RCC 7860 (cell line): ENCODE measurements at places on chromosomes 7 and 10.

DNA sequence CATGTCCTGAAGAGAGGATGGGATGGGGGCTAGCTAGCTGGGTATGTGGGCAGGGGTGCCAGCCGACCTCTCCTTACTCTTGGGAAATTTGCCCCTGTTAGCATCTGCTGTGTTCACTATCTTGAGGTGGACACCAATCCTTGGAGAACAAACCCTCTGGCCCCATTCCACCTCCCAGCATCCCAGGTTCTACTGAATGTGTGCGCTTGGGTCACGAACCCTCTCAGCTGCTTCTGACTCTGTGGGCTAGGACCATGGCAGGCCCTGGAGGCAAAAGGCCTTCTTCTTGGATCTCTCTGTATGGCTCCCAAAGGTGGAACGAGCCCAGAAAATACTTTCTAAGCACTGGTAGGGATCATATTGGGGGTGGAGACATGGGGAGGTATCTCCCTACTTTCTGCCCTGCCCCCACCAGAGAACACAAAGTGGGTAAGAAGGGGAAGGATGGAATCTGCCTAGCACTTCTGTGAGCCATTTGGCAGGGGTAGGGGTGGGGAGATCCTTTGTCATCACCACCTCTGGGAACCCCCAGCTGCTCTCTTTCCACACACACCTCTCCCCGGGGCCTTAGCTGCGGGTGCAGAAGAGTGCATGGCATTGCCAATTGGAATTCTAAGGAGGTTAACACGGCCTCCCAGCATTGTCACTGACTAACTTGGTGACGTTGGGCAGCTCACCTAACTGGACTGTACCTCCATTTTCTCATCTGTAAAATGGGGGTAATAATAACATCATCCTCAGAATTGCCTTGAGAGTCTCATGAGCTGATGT, 7.7 kb downstream of the UNC5B start:
- no peak for DNase-seq

DNA sequence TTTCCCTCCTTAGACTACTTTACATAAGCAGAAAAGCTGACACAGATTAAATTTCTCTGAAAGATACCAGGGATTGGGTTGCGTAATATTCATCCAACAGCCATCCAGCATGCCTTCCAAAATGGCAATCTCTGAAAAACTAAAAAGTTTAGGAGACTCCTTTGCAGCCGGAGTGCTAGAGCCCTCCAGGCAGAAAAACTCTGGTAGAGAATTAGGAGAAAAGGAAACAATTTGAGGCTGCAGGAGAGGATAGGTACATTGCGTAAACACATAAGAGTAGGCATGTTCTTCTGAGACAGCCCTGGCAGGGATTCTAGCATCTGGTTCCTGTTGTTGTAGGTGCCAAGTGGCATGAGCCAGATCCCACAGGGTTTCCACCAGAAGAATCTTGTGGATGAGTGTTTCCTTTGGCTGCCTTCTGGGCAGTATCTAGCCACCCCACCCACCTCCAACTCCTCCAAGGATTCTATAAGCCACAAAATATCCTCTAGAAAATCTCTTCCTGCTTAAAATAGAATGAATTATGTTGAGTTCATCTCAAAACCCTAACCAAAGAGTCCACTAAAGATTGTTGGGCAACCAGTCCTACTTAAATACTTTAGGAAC, 402.4 kb downstream of the HGF start:
- no peak for DNase-seq

DNA sequence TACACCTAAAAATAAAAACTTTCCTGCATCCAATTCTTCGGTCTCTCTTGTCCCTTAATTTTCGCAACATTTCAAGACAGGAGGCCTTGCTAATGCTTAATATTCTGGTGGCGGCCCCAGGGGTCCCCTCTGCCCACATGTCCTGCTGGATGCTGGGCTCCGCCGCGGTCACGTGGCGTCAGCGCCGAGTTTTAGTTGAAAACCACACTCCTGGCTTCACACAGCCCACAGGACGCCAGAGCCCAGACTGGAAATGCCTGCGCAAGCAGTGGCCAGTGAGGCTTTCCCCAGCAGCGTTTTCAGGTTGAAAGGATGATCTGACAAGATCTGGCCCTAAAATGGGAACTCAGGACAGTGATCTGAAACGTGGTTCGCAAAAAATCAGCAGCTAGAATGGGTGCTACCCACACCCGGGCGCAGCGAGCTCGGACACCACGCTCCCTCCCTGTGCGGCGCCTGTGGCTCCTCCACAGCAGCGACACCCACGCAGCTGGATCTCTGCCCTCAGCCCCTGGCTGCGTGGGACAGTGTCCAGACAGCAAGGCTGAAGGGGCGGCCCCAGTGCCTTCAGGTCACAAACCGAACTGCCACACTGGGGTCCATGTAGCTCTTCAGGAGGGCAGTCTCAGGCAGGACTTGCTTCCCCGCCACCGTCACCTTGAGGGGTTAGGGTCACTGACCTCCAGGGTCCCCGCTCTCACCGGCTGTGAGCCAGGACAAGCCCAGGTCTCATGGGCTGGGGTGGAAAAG, 11.6 kb upstream of the CYREN start:
- no peak for DNase-seq

DNA sequence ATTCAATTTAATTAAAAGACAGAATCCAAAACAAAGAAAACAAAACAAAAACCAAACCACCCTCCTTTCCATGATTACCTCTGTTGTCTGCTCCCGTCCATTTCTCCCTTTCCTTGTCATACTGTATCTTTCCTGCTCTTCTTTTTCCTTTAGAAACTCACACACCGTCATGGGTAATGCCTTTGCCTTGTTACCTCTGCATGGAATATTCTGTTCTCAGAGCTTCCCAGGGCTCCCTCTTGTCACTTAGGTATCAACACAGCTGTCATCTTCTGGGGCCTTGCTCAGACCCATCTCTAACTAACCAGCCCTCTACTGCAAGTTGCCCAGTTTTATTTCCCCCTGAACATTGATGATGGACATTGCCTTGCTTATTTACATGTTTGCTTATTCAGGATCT, 30.2 kb upstream of the GIMAP8 start:
- DNase-seq, result no peak

GRCh38 chr7:7785344-7785973, 67.1 kb upstream of the RPA3 start:
- DNase-seq, result no peak

GRCh38 chr10:71753960-71754505, 19.3 kb downstream of the VSIR start:
- no peak for DNase-seq

GRCh38 chr7:13751766-13752165, 237.7 kb downstream of the ETV1 start:
- DNase-seq, result no peak

DNA sequence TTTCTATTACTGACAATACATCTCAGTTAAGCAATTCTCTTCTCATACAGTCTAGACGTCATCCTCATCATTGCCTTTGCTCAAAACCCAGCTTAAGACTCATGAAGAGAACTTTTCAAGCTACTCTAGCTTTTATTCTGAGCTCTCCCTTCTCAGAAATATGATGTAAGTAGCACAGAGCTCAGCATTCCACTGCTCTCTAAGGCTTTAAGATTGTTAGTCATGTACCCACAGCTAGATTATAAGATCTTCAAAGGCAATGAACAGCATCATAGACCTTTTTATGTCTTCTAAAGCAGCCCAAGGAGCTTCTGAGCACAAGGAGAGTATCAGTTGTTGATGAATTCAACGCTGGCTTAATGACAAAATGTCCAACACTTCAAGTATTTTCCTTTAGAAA, 119.3 kb downstream of the NRP1 start:
- DNase-seq, result no peak

DNA sequence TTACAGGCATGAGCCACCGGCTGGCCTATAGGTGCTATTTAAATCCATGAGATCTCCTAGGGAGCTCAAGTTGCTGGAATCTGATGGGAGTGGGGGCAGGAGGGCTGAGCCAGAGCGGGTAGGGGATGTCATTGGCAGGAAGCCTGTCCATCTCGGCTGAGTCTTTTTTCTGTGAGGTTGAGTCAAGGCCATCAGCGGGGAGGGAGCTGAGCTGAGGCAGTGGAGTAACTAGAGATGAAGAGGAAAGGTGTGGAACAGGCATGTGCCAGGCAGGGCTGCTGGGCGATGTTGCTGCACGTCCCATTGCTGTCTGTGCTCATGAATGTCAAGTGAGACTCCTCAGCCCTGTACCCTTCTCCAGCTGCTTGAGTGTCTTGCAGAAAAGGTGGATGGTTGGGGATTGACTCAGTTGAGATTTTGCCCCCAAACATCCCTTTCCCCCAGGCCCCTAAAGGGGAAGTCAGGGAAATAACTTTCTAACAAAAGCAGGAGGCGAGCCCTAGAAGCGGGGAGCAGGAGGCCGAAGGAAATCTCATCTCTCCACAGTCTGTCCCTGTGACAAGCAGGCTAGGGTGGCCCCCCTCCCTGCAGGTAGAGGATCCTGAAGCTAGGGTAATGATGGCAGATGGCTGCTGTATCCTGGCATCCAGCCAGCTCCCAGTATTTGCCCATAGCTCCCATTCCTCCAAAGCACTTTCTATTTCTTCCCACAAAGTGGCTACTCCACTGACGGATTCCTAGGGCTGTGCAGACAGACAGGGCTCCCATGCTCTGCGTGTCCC, 5.4 kb downstream of the ATP6V1F start:
- no peak for DNase-seq

DNA sequence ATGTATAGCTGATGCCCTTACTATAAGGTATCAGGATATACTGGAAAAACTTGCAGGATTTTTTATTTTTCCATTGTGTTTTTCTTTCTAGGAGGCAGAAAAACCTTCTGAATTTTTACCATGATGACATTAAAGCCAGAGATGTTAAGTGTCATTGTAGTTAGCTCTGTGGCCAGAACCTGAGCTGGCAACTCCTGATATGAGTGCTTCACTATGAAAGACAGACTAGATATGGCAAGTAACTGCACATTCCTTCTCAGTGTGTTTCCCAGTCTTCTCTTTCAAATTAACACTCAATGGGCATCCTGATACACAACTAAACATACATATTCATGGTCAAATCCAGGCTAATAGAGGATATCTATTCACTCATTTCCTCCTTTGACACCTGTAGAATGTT, 166.2 kb downstream of the CTTNBP2 start:
- DNase-seq, result no peak

DNA sequence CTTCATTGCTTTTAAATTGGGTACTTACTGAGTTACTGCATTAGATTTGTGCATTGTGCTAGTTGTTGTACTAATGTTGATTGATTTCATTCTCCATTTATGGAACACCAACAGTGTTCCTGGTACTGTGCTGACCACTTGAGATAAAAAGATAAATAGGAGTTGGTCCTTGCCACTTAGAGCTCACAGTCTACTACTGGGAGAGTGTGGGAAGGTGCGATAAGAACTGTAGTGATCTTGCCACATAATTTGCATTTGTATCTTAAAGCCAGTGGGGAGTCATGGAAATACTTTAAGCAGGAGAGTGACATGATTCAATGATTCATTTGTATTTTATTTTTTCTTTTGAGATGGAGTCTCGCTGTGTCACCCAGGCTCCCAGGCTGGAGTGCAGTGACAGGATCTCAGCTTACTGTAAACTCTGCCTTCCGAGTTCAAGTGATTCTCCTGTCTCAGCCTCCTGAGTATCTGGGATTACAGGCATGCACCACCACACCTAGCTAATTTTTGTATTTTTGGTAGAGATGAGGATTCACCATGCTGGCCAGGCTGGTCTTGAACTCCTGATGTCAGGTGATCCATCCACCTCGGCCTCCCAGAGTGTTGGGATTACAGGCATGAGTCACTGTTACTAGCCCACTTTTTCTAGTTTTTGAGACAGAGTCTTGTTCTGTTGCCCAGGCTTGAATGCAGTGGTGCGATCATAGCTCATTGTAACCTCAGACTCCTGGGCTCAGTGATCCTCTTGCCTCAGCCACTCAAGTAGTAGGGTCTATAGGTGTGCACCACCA, 51.2 kb upstream of the TMEM248 start:
- DNase-seq, result no peak

GRCh38 chr10:69107699-69108098, 16.3 kb upstream of the VPS26A start:
- no peak for DNase-seq

GRCh38 chr7:114795475-114795874, 126.4 kb upstream of the MDFIC start:
- no peak for DNase-seq

GRCh38 chr10:20272608-20273007, 456.4 kb downstream of the PLXDC2 start:
- DNase-seq, result no peak

DNA sequence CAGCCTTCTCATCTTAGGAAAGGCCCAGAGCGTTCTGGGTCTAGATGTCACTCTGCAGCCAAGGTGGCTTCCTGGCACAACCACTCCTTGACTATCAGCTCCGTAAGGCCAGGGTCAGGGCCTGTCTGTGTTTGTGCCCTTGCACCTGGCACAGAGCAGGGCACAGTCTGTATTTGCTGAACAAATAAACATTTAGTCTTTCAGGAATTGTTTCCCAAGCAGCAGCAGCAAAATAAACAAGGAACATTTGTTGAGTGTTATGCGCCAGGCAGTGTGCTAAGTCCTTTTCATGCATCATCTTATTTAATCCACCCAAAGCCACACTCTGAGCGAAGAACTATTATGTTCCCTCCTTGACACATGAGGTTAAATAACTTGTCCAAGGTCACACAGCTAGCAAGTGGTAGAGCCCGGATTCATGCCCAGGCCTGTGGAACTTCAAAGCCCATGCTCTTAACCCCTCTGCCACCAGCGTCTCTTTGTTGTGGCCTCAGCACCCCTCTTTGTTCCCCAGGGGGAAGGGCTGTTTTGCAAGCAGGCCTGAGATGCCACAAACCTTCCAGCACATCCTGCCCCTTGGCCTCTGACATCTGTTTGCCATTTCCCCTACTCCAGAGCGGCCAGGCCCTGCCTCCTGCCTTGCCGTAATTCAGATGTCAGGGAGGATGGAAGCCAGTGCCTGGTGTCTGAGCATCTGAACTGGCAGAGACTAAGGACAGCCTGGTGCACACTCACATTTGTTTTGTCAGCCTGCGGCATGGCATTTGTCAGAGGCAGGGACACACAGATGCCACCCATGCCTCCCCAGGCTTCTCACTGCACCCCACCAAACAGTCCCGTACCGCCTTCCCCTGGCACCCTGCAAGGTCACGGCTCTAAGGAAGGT, 325.8 kb upstream of the ZMIZ1 start:
- no peak for DNase-seq

DNA sequence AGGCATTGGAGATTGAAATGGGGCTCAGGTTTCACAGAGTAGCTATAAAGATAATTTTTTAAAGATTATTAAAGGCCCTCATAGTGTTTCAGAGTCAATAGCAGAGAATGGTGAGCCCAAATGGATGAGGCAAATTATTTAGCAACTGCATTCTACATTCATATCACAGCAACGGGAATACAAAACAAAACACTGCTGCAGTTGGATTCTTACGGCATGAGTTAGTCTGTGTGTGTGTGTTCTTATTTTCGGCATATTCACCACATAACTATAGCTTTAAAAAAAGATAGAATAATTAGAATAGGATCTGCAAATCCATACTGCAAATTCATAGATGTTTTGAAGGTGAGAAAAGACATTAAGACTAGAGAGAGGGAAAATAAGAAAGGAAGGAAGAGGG, 66.0 kb downstream of the SUGCT start:
- DNase-seq, result no peak

- no peak for DNase-seq
These were observed 69.3 kb downstream of the HIPK2 start for GRCh38 chr7:139708541-139708940.

GRCh38 chr10:89954061-89954460, 252.7 kb downstream of the KIF20B start:
- no peak for DNase-seq
